Stimulated activated CD8-positive, alpha-beta memory T cell treated with anti-CD3 and anti-CD28 coated beads, Interleukin-2, amount 100 ng/mL, for 1 hour (primary cell): ENCODE measurements at places on chromosomes 2 and 18.

DNA sequence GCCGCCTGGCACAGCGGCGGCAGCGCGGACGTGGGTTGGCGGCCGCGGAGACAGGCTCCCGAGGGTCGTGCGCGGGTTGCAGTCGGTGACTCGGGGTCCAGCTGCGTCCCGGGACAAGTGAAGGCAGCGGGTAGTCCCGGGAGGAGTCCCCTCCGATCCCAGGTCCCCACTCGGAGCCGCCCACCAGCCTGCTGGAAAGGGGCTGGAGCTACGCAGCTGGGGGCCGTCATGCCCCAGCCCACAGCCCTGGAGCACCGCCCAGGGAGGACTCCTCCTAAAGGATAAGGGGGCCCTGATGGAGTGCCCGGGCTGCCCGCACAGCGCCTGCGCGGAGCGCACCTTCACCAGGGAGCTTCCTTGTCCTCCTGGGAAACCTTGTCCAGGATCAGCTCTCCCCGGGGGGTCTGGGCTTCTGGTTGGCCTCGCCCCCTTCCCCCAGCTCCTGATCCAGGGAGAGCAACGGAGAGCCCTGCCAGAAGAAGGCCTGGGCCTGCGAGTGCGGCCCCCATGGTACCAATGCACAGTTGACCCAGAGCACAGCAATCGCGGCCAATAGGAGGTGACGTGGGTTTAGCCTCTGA lies 25.9 kb upstream of the ALPP start:
- DNase-seq: no peak

GRCh38 chr2:189582140-189582808 lies 1.7 kb upstream of the SLC40A1 start:
- DNase-seq: no peak

DNA sequence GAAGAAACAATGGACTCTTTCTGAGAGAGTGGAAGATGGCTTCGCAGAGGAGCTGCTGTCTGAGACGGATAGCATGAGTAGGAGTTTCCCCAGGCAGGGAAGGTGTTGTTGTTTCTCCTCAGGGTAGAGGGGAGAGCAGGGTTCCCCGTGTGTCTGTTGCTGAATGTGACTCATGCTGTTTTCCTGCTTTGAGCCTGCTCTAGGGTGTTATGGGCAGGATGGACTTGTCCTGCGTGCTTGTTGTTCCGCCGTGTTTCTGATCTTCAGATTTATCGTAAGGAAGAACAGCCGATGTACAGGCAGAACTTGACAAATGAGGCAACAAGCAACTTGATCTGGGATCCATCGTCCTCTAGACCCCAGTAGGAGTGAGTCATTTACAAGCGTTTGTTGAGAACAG lies 19.7 kb upstream of the MYCN start:
- no peak for DNase-seq

GRCh38 chr2:59690849-59691248 lies 862.6 kb downstream of the BCL11A start:
- DNase-seq: no peak

GRCh38 chr2:70691497-70692140 lies 76.4 kb downstream of the ADD2 start:
- no peak for DNase-seq

DNA sequence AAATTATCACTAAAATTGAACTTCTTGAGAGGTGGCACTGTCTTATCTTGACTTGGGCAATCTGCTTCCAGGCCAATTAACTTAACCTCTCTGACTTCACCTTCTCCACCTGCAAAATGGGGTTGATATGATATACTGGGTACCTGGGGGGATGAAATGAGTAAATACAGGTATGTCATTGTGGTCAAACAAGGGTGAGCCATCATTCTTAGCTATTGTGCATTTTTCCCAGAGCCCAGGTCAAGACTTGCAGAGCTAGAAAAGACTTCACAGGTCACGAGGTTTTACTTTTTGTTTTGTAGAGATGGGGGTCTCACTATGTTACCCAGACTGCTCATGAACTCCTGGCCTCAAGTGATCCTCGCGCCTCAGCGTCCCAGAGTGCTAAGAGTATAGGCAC lies 145.0 kb downstream of the PRKCE start:
- no peak for DNase-seq

DNA sequence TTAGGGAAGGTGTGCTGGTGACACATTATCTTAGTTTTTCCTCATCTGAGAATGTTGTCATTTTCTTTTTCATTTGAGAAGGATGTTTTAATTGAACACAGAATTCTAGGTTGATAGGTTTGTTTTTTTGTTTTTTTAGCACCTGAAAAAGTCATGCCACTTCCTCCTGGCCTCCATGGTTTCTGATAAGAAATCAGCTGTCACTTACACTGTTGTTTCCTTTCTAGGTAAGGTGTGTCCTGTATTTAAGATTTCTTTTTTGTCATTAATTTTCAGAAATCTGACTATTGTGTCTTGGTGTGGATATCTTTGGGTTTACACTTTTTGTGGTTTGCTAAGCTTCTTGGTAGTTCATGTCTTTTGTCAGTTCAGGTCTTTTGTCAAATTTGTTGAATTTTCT lies 99.3 kb downstream of the ROCK1 start:
- DNase-seq: no peak

DNA sequence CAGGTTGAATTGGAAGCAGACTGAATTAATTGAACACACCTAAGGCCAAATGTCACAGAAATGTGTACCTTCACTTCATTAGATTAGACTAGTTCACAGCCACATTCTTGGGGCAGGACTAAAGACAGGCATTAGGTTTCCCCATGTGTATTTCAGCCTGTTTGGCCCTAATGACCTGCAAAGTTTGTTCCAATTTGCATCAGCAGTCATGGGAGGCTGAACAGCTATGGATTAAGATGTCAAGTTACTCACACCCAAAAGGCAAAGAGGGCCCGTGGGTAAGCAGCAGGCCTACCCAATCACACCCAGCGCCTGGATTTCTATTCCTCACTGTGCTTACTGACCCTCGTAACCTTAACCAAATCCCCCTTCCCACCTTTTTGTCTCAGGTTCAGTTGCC lies 99.6 kb upstream of the RIOK3 start:
- no peak for DNase-seq

DNA sequence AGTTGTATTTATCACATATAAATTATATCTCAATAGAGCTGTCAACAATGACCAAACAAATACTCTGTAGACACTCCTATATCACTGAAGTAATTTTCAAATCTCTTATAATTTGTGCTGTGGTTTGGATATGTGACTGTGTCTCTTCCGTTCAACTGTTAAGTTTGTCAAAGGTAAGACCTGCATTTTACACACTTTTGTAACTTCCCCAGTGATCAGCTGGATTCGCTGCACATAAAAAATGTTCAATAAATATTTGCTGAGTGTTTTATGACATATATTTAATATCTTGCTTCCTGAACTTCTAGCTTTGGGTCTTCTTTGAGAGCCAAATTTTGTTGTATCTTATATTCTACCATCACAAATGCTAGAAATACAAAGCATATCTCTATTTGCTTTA lies 57.3 kb upstream of the ROCK1 start:
- no peak for DNase-seq
